Activated CD8-positive, alpha-beta memory T cell treated with anti-CD3 and anti-CD28 coated beads for 48 hours (primary cell): ENCODE measurements at places on chromosomes 16 and 17.

DNA sequence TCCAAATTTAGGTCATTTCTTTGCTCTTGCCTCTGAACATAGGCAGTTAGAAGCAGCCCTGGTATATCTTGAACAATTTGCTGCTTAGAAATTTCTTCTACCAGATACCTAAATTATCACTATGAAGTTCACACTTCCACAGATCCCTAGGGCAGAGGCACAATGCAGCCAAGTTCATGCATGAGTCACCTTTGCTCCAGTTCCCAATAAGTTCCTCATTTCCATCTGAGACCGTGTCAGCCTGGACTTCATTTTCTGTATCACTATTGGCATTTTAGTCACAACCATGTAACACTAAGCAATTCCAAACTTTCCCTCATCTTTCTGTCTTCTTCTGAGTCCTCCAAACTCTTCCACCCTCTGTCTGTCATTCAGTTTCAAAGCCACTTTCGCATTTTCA is 45.0 kb downstream of the KCNJ16 start:
- no peak for DNase-seq

- no peak for DNase-seq
Measured at GRCh38 chr17:62797959-62798358, 10.2 kb downstream of the MARCHF10 start.

GRCh38 chr16:78552106-78552675 is 452.7 kb downstream of the WWOX start:
- no peak for DNase-seq

DNA sequence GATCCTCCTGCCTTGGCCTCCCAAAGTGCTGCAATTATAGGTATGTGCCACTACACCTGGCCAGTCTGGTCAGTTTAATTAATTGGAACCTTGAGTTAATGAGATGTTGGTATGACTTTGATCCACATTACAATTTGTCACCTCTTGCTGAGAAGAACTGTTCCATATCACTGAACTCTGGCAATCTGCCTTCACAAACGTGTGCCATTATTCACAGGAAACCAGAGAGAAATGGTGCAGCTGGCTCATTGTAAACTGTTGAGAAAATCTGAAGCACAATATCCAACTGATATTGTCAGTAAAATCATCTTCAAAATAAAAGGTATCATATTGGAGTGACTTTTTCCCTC is 39.3 kb upstream of the YPEL2 start:
- DNase-seq: no peak

DNA sequence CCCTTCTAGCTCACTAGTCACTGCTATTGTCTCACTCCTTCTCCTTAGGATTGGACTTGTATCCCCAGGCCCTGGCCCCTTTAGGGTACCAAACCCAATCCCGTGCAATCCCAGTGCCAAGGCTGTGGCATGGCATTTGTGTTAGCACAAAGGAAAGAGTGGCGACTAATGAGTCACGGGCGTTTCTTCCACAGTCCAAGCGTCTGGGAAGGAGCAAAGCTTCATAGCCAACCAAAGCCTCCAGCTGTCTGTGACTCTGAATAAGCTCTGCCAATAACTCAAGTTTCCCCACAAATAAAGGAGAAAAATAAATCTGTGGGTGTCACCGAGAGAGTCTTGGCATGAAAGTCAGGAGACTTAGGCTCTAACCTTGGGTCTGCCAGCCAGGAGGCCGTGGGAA is 54.6 kb upstream of the COX10 start:
- DNase-seq: no peak

DNA sequence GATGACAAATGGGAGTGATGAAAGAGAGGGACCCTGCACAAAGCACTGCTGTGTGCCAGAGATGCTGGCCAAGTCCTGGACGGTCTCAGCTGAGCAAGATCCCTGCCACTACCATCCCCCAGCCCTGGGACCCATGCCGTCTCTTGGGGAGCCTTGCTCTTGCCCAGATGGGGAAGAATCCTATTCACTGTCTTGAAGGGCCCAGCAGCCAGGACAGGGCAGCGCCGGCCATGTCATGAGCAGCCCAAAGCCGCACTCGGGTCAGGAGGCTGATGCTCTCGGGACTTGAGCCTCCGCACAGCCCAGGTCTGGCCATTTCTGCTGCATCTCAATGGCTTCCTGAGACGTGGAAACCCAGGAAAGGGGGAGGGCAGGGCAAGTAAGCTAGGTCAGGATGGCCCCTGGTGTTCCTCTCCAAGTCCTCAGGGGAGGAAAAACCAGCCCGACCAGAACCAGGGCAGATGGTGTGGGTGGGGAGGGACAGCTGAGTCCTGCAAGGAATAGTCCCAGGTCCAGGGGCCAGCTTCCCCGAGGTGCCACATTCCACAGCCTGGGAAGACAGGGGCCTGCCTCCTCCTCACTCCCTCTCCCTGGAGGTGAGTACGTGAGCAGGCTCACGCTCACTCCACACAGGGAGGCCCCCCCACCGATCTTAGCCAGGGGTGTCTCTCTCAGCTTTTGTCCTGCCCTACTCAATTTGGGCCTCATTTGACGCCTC is 7.8 kb upstream of the KRT19 start:
- DNase-seq: no peak

DNA sequence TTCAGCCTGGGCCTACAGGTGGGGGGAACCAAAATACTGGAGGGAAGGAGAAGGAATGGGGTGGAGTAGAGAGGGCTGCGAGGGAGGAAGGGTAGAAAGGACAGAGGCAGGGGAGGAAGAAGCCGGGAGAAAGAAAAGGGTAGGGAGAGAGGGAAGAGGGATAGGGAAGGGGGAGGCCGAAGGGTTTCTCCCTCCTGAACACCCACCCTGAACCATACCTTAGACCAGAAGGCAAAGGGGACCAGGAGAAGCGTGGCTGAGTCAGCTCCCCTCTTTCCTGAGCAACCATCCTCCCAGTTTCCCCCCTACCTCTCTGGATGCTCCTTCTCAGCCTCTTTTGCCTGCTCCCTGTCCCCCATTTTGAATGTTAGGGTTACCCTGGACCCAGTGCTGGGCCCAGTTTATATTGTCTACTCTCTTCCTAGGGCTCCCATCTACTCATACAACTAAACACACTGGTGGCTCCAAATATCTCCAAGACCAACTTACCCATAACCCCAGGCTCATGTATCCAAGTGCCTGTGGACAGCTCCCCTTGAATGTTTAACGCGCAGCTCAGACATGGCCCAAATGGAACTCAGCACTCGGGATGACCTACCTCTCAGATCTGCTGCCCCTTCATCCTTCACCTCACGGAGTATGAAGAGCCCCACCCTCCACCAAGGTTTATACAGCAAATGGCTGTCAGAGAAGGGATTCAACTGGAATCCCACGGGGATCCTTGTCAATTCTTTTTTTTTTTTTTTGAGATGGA is 7.8 kb downstream of the TSPOAP1 start:
- DNase-seq: no peak

DNA sequence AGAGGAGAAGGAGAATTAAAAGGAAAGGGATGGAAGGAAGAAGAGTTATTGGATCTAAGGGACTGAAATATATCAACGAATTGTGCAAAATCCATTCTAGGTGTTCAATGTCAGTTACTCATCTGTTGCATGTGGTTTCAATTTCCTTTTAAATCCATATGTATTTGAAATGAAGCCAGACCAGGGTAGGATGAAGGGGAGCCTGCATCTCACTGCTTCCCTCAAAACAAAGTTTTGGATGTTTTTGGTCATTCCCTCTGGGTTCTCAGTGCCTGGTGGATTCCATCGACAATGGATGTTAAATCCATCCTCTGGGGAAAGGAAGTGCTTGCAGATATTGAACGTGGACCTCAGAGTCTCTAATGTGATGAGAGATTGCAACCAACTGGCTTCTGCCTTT is 103.5 kb upstream of the XYLT1 start:
- DNase-seq: no peak

DNA sequence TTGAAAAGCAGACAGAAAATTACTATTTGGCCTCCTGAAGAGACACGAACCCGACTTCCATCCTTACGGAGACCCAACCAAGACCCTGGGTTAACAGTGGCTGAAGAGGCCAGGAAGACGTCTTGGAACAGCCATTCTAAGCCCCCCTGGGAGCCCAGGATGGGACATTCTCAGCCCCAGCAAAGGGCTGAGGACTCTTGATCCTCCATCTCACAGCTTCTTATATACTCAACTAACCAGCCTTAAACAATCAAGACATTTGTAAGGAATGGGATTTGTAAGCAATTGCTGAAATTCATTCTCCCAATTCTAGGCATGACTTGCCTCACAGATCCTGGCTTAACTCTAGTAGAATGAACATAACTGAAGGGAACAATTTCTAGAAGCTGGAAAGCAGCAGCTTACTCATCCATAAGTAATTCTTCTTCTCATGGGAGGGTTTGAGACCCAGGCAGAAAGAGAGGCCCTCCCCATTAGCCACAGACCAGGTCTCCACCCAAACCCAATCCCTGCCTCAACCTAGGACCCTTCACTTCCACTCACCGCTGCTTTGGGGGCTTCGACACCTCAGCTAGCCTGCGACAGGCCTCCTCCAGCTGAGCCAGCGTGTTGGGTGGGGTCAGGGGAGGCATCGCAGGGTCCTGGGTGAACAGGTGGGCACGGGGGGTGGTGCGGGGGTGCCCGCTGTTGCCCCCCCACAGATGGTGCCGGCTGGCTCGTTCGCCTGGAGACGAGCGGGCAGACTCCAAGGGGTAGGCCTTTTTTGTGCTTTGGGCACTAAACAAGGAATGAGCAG is 25.5 kb downstream of the AXIN2 start:
- DNase-seq: no peak

- DNase-seq: no peak
Measured at GRCh38 chr16:74372953-74373846, 2.9 kb upstream of the NPIPB15 start.

DNA sequence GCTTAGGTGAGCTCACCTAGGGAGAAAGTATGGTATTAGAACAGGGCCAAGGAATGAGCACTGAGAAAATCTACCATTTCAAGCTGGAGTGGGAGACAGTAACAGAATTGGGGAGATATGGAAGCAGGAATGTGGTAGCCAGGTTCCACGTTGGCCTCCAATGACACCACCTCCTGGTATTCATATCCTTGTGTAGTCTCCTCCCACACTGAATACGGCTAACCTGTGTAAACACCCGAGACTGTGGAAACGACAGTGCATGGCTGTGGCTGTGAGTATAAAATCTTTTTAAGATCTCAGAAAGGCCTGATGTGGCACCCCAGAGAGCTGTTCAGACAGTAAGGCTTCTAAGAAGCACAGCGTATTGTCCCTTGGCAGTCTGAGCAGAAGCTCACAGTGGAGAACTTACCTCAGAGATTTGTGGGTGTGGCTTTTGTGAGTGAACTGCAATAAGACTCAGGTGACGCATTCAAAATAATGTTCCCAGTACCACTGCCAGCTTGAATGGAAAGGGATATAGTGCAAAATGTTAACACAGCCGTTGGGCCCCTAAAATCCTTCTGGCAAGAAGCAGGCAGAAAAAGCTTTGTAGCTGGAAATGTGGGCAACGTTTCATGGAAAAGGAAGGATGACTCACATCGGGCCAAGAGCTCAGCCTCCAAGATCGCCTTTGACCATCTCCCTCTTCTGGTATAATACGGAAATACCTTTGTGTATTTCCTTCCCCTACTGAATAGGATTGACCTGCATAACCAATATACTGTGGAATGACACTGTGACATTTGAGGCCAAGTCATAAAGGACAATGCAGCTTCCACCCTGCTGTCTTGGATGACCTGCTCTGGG is 14.4 kb downstream of the SDR42E1 start:
- DNase-seq: no peak

DNA sequence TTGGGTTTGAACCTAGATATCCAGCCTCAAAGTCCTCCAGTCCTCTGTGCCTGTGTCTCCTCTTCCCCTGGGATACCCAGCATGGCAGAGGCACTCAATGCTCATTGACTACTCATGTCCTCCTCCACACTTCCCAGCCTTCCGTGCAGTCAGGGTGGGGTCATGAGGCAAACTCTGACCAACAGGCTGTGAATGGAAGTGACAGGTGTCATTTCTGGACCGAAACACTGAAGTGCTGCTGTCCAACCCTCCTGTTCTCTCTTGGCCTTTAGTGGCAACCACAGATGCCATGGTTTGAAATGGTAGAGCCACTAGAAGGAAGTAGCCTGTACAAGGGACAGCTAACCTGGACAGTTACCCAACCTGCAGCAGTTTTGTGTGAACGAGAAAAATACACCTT is 46.7 kb upstream of the MAP3K14 start:
- DNase-seq: no peak

- no peak for DNase-seq
Measured at GRCh38 chr17:35898283-35899070, 18.3 kb upstream of the CCL5 start.

- DNase-seq: no peak
Measured at GRCh38 chr17:57694051-57694450, 51.0 kb downstream of the CCDC182 start.

GRCh38 chr16:67804853-67805542 is 1.4 kb downstream of the RANBP10 start:
- no peak for DNase-seq

DNA sequence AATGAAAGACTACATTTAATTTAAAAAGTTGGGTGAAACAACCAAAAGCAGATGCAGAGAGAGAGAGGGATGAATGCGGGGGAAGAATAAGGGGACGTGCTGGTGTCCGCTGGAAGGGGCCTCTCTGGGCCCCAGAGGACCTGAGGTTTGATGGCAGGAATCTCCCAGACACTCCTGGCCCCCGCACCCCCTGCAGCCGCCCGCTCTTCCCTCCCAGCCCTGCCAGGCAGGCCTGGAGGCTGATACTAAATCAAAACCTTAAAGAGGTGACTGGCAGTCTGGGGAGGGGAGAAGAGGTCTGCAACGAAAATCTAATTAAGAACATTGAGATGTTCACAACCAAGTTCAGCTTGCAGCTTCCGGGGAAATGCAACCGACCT is 2.4 kb downstream of the FOXL1 start:
- DNase-seq: no peak

DNA sequence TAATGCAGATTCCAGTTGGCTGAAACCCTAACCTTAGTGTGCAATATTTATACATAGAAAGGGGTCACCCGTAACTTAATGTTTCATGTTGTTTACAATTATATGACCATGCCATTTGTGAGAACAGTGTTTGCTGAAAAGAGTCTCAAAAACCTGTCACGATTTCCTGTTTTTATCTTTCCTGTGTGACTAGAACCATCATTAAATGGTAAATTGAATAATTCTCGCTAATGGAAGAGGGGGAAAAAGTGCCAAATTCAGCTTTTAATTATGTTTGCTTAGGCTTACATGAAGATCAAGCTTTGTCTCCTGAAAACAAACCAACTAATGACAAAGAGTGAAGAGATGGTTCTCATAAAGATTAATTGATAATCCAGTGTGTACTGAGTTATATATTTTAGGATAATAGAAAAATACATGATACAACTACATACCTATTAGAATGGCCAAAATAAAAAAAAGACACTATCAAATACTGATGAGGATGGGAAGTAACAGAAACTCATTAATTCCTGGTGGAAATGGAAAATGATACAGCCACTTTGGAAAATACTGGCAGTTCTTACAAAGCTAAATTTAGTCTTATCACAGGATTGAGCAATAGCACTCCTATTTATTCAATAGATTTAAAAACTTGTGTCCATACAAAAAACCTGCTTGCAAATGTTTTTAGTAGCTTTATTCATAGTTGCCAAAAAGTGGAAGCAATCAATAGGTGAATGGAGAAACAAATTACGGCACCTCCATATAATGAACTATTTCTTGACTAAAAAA is 141.7 kb downstream of the CDK5R1 start:
- DNase-seq: no peak
